ENCODE measurements at places on chromosomes 4 and X.

GRCh38 chrX:154714925-154715324 is 36.0 kb downstream of the GAB3 start:
- DNase-seq = no peak

DNA sequence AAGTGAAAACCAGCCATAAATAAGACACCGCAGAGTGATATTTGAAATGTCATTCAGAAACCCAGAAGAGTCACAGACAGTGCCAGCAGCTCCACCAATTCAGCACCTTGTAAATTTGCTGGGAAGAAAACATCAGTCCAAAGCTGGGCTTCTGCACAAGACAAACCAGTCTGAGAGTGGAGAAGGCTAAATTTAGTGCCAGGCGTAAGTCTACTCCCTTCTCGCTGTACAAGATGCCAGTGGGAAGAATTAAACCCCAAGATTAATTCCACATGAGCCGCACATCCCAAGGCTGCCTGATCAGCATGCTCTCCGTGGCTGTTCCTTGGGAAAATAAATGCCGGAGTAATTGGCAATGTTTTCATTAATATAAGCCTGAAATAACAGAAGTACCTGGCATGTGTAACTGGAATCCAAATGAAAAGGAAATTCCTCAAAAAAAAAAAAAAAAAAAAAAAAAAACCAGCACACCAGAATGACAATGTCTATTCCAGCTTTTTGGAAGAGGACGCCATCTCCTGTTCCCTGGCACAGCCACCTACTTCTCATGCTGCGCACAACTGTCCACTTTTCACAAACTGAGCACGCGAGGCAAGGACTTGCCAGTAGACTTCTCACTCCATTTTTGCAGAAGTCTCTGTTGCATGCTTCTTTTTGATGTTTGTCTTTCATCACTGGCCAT is 95.5 kb downstream of the NSUN7 start:
- DNase-seq = no peak

DNA sequence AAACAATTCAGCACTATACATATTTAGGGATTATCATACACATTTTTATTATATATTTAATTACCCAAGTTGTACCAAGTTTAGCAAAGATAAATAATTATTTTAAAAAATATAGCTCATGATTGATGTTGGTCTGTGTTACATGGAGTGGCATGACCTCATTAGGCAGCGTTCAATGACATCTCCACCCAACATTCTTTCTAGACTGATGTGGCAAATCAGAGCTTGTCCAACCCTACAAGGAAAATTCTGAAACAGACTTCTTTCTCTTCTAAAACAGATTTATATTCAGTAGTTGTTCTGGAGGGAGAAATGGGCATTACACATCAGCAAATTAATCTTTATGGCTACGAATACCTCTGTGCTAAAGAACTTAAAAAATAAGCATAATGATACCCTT is 189.7 kb downstream of the PDGFC start:
- no peak for DNase-seq

DNA sequence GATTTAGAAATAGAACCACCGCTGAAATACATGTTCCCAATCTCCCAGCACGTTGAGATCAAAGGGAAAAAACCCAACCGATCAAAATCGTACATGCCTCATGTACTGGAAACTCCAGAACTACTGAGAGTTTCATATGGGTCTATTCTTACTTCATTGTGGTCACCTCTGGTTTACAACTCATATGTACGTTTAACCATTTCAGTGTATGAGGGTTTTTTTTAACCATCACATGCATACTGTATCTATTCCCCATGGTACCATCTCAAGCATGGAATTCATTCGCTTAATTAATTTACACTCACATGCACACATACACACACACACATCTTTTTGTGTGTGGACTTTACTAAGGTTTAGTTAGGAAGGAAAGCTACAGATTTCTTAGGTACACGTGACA is 46.0 kb upstream of the CLNK start:
- DNase-seq = no peak

- no peak for DNase-seq
Measured at GRCh38 chr4:74095886-74096264, 3.1 kb downstream of the CXCL2 start.

DNA sequence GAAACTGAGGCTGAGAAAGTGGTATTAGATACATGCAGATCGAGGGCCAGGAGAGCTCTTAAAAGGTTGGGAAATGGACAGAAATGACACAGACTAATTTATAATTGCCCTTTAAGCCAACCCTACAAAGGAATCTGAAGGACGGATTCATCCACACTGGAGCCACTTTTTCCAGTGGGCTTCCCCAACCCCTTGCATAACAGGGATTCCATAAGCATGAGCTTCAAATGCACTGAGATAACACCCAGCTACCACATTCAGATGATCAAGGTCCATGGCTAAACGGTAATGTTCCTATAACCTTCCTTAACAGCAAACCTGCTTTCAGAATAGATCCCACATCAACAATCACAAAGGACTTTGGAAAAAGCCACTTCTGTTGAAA is 34.2 kb downstream of the PLAC1 start:
- DNase-seq = no peak

- peak; percentile 77 for DNase-seq
Measured at GRCh38 chr4:139015948-139016471, 429 bp downstream of the NOCT start.

GRCh38 chr4:20151436-20151835 is 100.3 kb upstream of the SLIT2 start:
- DNase-seq = no peak

DNA sequence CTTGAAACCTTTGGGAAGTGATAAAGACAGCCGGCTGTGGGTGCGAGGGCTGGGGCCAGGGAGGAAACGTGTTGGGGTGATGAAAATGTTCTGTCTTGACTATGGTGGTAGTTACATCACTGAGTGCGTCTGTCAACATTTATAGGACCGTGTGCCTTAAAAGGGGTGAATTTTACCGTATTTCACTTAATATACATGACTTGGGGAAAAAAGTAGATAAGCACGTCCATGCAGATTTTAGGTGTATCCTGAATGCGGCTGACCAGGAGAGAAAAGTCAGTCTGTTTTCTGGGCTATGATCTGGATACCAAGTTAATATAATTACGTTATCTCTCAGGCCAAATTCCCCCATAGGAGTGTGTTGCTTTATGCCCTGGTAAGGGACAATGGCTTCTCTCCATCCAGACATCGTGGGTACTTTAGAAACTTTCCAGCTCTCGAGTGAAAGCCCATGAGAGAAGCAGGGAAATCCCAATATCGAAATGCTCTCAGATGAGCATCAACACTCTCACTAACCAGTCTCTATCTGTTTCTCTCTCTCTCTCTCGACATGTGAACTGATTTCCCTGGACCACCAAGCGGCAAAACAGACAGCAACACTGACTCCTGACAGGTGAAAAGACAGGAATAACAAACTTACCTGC is 71.5 kb downstream of the IRF2 start:
- no peak for DNase-seq

- DNase-seq = no peak
Measured at GRCh38 chr4:64780664-64781063, 371.4 kb upstream of the TECRL start.

GRCh38 chrX:110012818-110013485 is 10.0 kb downstream of the TMEM164 start:
- no peak for DNase-seq

DNA sequence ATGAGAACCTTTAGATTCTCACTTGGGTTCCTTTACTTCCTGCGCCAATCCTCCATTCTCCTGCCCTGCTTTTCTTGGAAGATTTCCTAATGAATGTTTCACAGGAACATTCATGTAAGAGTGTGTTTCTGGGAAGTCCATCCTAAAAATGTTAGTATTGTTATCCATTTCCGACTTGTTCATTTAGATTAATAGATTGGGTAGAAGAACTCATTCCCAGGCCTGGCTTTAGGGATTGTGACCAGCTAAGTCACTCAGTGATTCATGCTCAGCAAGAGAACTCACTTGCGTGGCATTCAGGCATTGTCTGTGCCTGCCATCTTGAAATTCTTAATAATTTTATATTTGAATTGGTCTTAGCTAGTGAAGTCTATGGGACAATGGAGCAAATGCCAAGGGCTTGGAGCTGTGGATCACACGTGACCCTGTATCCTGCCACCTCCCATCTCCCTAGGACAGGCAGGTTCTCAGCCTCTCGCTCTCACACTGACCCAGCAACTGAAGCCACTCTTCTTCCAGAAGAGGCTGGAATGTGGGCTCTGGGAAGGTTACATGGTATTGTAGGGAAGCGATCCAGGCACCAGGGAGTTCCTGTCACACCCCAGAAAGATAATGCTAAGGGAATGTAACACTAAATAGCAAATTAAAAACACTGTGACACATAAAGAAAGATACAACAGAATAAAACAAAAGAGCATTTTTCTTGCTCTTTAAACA is 562.1 kb downstream of the TMA16 start:
- DNase-seq = no peak

GRCh38 chr4:108425988-108426387 is 194.4 kb upstream of the RPL34 start:
- no peak for DNase-seq

- DNase-seq = no peak
Measured at GRCh38 chr4:123809864-123810263, 413.3 kb downstream of the SPRY1 start.

DNA sequence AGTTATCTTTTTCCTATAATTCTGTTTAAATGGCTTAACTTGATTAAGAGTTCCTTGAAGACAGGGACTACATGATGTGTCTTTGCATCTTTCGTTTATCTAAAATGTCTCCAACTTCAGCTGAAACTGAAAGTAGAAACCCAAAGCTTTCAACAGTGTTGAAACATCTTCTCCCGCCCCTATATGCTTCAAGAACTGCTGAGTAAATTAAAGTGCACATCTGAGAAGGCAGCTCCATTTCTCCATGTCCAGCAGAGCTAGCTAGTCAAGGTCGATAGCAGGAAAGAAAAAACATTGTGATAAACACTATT is 185.7 kb upstream of the TBL1X start:
- no peak for DNase-seq

DNA sequence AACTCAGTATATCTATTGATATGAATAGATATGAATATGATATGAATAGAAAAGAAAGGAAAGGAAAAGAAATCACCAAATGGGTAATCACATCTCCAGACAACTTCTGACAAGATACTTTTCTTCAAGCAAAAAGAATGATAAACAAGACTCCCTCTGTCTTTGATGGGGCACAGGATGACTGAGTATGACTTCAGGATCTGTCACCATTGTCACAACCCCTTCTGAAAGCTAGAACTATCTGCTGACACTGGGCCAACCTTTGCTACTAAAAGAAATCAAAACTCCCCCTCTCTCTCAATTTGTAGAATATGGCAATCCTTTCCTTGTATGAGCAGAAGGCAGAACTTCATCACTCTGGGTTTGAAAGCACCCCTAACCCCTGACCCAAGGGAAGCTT is 267.2 kb upstream of the RASGEF1B start:
- no peak for DNase-seq

DNA sequence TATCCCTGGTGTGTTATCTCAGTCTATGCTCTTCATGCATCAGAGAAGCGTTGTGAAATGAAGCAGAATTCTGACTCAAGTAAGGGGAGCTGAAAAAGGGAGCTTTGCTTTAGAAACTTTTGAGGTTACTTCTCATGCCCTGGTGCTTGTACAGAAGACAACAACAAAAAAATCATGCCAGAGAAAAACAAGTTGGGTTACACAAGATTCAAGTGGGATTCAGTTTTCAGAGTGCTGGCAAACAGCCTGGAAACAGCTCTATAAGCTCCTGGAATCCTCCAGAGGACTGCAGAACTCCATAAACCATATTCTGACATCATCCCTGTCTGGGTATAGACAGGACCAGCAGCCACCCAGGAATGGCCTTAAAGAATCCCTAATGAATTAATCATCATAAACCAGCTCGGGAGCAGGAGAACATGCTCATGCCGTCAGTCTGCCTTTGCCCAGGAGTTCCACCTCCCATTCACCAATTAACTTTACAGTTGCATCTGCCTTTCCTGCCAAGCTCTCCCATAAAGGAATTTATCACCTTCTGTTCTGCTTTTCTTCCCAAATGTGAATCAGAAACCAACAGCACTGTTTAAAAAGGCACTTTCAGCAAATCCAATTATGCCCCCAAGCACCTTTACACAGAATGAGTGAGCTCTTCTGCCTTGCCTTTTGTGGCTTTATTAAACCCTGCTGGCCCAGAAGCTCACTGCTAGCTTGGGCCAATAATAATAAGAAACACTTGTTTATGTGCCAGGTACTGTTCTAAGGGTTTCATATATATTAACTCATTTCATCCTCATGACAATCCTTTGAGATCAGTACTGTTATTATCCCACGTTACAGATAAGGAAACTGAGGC is 54.5 kb upstream of the FBXW7 start:
- no peak for DNase-seq

GRCh38 chr4:176011529-176011928 is 54.1 kb upstream of the WDR17 start:
- DNase-seq = no peak

DNA sequence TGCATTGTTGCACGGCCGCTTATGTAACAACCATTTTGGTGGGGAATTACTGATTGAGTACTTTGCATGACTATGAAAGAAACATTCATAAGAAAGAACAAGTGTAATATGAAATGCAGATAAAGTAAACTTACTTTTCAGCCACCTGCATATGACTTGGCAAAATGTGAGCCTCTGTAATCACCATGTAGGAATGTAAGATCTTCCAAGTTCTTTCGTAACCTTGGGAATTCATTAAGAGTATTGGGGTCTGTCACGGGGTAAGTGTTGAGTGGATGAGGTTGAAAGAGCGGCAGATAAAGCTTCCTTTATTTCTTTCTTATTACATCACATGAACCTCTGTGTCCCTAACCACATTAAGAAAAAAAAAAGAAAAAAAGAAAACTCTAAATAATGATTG is 348.5 kb upstream of the NR3C2 start:
- DNase-seq = no peak

DNA sequence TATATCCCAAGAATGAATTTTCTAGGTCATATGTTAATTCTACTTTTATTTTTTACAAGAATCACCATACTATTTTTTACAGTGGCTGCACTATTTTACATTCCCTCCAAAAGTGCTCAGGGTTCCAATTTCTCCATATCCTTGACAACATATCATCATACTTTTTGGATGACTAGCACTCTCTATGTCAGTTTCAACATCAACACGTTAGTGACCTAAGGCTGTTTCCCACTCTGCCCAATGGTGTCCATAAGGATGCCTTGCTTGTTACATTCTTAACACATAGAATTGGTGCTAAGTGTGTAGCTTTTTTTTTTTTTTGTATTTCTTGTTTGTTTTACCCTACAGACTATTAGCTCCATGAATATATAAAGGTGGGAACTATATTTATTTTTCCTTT is 175.4 kb downstream of the PCDH10 start:
- no peak for DNase-seq

GRCh38 chr4:55157559-55158277 is 32.3 kb upstream of the KDR start:
- no peak for DNase-seq

- no peak for DNase-seq
Measured at GRCh38 chrX:150847088-150847487, 51.4 kb downstream of the CD99L2 start.

DNA sequence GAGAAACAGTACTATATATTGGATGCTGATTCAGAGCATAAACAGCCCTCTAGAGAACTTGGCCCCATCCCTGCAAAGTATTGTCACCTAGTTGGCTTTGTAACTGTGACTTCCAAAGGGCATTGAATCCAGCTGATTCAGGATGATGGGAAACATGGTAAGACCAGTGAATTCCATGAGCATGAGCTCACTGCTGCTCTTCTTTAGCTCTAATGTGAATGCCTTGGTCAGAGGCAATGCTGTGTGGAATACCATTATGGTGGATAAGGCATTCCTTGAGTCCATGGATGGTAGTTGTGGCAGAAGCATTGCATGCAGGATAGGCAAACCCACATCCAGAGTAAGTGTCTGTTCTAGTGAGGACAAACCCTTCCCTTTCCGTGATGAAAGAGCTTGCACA is 365.6 kb upstream of the EDA2R start:
- DNase-seq = no peak
